ENCODE measurements at places on chromosomes 7 and 10.

DNA sequence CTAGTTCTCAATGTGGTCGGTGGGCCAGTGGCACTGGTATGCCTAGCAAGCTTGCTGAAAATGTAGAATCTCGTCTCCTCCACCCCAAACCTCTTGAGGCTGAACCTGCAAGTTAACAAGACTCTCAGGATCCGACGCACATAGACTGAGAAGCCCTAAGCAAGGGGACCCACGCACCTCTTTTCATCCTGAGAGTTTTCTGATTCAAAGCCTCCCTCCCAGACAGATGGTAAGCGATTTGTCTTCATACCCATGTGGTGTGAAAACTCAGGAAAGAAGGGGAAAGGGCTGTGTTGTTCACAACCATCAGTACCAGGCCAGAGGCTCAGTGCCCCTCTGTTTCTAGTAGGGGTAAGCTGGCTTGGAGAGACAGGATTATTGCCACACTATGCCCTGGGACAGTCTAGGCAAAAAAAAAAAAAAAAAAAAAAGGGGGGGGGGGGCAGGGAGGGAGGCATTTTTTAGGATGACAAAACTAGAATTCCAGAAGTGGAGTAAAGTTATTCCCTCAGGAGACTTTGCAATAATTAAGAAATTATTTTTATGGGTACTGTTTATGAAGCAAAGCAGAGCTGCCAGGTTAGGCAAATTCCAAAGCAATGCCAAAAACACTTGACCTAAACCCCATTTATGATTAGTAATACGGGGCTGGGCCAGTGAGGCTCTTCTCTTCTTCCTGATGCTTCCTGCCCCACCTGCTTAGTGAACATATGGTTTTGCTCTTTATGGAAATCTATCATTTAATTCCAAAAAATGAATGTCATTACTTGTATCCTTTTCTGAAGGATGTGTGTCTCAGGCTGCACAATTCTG, 117.6 kb upstream of the PDLIM1 start:
- DNase-seq, result no peak

DNA sequence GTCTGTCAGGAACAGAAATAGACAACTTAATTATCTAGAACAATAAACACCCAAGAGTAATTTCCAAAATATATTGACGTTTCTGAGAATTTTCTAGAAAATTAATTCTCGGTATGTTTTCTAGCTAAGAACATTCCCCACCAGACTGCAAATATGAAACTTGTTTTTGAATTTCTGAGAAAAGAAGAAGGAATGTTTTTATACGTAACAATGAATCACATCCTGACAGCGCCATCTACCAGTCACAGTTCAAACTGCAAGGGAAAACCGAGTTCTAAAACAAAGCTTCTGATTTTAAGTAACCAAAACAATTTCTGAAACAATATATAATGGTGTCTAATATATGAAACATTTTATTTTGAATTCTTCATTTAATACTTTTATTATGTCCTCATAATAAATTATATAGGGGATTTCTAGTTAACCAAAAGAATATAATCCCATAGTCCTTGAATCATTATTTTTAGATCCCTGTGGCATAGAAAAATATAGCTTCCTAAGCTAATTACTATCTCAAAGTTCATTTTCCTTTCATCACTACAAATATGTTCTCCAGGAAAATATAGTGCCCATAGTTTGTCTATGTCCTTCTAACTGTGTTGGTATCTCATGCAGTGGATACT, 34.5 kb upstream of the MEOX2 start:
- no peak for DNase-seq

- no peak for DNase-seq
Measured at GRCh38 chr10:2079603-2080078, 342.3 kb upstream of the ADARB2 start.

DNA sequence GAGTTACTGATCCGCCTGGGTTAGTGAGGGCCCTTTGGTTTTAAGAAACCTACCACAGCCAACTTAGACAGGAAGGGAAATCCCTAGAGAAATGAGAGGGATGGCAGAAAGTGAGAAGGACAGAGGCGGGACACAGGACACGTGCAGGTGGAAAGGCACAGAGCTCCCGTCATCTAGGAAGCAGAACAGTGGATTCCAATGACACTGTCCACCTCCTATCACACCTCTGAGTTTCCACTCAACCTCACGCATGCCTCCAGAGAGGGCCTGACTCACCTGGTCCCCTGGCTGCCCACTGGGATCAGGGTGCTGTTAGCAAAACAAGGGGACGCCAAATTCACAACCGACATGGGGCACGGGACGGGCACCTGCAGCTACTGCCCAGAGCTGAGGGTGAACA, 26.3 kb downstream of the CPXM2 start:
- DNase-seq, result no peak

DNA sequence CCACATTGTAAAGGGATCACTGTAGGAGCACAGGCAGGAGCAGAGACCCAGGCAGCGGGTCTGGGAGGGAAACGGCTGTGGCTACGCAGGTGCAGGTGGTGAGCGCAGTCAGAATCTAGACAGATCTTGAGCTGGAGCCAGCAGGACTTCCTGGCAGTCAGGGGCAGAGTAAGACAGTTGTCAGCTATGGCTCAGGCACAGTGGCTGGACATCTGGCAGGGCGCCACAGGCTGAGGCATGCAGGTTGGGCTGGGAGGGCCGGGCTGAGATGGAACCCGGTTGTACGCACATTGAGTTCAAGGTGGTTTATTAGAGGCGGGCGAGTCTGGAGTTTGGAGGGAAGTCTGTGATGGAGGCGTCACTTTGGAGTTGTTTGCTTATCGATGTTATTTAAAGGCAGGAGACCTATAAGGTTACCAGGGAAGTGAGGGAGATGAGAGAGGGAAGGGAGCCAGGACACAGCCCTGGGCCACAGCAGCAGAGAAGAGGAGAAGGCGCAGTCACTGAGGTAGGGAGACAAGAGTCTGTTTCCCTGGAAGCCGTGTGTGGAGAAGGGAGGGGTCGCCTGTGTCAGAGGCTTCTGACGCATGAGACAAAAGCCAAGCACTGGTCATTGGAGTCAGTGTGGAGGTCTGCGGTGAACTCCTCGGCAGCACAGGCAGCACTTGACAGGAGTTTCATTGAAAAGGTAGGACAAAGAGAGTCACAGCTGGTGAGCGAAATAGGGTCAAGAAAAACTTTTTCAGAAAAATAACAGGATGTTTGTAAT, 73.8 kb downstream of the LANCL2 start:
- DNase-seq, result no peak

GRCh38 chr7:50229964-50230363, 74.6 kb upstream of the IKZF1 start:
- DNase-seq, result no peak

DNA sequence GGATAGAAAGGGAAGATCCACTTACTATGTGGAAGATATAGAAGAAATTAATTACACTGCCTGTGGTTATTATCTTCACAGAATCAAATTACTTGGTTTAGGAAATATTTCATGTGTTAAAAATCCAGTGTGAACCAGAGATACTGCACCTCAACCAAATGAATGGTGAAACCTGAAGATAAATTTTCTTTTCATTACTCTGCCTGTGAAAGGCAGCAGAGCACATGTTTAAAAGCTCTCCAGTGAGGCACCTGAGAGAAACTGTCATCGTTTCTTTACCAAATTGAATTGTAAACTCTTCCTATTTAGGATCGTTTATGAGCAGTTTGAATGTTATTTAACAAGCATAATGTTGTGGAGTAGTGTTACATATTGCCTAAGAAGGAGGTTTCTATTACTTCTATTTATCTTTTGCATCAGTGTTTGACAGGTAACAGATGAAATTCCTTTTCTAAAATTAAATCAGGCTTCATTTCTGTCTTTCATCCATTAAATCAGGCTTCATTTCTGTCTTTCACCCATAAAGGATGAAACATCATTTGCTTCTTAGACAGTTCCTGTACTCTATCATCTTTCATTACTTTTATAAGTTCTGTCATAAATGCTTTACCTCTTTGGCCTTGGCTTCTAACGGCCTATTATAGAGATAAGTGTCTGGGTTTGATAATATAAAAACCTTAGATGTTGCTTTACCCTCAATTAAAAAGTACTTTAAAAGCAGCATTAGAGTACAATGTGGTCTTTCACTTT, 266.6 kb downstream of the NXPH1 start:
- no peak for DNase-seq

DNA sequence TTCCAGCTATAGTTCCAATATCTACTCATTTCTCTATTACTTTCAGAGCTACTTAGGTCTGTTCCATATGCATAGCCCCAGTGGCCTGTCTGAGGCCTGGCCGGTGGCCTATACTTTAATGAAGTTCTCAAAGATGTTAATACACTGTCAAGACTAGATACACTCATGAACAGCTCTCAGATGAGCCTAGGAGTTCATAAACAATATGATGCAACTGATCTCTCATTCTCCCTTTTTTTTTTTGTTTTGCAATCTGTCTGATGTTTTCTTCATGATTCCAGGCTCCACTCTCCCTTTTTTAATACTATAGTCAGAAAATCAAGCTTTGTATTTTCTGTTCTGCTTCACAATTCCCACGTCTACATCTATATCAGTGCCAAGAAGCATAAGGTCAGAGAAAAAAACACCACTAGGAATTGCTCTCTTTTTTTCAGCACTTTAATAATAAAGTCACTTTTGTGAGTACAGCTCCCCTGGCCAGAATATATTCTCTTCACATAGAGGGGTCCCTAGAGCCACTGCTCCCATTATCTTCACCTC, 321.0 kb downstream of the C7orf25 start:
- no peak for DNase-seq

DNA sequence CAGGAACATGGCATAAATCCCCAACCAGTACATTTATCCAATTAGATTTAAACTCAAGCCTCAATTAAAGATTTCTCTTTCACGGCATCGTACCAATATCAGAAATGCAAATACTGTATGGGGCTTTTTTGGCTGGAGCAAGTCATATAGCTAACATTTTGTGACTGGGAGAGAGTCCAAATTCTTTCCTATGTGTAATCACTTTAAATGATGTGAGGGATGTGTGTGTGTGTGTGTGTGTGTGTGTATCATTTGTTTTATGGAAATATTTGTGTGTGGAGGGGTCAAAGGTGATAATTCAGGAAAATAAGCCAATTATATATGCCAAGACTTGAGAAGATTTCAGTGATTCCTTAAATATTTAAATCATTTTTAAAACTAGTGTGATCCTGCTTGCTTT, 196.6 kb downstream of the TRIL start:
- DNase-seq, result no peak

DNA sequence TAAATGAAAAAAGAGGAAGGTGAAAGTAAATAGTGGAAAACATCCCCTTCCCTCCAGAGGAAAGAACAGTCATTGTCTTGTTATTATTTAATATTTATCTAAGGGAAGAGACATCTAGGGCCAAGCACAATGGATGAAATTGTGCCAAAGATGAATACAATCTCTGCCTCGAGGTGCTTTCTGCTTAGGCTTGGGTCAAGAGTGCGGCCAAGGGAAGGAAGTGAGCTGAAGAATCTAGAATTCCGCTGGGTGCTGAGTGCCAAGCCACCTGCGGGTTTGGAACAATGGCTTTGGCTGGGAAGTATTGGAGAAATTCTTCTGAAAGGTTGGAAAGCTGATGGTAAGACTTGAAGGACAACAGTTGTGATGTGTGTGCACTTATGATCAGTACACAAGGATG, 531.3 kb upstream of the FZD8 start:
- no peak for DNase-seq

GRCh38 chr10:118737603-118738302, 17.0 kb downstream of the CACUL1 start:
- DNase-seq, result no peak

- no peak for DNase-seq
Measured at GRCh38 chr10:64519831-64520230, 998.6 kb downstream of the REEP3 start.

GRCh38 chr7:139426258-139427028, 57.0 kb downstream of the KLRG2 start:
- DNase-seq, result no peak

- no peak for DNase-seq
Measured at GRCh38 chr7:28957751-28958234, 337 bp downstream of the TRIL start.

GRCh38 chr10:111384556-111384955, 307.7 kb downstream of the ADRA2A start:
- no peak for DNase-seq

DNA sequence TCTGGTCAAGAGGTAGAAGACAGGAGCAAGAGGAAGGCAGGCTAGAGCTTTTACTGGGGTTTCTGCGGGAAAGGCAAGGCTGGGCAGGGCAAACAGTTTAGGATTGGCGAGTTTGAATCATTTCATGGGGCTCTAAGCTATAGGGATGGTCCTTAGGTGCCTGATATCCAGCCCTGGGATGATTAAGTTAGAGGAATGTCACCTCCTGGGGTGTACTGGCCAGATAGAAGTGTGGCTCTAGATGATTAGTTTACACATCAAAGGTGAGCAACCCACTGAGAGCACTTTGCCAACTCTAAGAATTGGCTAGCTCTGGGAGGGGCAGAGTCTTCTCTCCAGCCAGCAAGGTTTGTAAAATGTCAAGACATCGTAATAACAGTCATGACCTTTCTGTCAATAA, 52.4 kb downstream of the ZNF365 start:
- no peak for DNase-seq

DNA sequence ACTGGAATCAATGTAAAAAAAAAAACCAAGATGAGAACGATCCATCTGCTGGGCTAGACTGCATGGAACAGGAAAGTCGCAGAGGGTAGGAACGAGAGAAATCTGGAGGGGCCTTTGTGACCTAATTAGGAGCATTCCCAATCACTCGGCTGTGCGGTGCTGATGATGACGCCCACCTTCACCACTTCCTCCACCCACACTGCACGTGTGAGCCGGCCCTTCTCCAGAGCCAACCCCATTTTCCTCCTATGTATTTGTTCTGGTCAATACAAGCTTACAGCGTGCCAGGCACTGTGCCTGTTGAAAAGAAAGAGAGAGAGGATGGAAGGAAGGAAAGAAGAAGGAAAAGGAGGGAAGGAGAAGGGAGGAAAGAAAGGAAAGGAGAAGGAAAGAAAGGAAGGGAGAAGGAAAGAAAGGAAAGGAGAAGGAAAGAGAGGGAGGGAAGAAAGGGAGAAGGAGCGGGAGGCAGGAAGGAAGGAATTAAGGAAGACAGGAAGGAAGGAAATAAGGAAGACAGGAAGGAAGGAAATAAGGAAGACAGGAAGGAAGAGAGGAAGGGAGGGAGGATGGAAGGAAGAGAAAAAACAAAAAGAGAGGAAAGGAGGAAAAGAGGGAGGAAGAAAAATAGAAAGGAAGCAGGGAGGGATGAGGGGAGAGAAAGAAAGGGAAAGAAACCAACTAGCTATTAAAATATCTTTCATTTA, 35.5 kb upstream of the PTF1A start:
- DNase-seq, result no peak

DNA sequence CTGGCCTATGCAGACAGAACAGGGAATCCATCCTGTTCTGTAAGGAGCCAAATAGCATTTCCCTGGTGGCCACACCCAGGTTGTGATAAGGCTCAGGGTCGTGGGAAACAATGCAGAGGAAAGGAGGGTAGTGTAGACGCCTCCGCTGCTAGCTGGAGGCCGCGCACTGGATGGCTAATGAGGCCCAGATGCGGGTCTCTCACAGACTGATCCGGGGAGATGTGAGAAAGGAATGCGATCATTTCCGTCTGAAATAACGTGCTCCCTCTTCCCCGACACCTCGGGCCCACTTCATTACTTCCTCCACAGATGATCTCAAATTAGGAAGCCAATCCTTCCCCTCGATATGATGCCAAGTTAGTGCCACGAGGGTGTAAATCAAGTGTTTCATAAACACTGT, 203.3 kb downstream of the TAX1BP1 start:
- no peak for DNase-seq

GRCh38 chr7:117830422-117830954, 42.8 kb downstream of the CTTNBP2 start:
- no peak for DNase-seq

Measured in C1 segment of cervical spinal cord (tissue), 14 donors.